Stimulated activated naive CD4-positive, alpha-beta T cell treated with Interleukin-2 at 50 U/mL for 16 hours (primary cell): ENCODE measurements at places on chromosomes 6 and 20.

GRCh38 chr20:3908667-3909066 is 19.5 kb downstream of the PANK2 start:
- no peak for DNase-seq

DNA sequence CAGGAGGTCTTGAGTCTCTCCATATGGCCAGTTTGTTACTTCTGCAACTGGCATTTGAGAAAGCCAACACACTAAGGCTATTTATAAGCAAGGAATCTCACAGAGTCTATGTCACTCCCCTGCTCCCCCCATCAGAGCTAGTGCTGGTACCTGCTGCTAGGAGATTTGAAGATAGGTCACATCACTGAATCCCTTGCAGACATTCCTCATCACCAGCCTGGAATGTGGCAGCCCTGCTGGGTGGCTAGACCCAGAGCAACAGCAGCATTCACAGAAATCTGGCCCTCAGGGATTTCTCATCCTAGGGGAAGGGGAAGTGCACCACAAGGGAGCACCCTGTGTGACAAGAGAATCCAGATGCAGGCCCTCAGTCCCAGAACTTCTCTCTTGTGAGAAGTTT is 672.1 kb downstream of the HACE1 start:
- DNase-seq, result no peak

DNA sequence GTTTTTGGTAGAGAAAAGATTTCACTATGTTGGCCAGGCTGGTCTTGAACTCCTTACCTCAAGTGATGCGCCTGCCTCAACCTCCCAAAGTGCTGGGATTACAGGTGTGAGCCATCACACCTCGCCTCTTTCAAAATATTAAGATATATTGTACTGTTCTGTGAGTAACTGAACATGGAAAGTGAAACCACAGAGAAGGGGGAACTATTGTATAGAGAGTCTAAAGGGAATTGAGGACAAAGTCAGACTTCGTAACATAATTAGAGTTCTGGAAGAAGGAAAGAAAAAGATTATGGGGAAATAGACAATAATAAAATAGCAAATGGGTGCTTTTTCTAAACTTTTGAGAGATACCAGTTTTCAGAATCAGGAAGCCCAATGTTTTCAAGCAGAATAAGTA is 17.4 kb upstream of the AKAP7 start:
- DNase-seq, result no peak

DNA sequence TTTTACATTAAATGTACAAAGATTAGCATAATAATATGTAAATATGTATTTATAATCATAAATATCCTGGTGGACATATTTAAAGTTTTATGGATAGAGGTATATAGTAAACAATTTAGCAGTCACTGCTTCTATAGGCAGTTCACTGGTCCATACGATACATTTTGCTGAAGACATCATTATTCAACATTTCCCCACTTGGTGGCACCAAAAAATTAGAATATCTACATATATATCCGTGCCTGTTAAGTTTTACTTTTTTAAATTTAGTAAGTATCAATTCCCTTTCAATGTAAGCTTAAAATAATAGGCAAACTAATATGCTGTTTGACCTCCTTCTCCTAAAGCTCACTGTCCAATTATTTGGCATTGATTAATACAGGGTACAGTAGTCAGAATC is 64.2 kb downstream of the LMBRD1 start:
- no peak for DNase-seq

DNA sequence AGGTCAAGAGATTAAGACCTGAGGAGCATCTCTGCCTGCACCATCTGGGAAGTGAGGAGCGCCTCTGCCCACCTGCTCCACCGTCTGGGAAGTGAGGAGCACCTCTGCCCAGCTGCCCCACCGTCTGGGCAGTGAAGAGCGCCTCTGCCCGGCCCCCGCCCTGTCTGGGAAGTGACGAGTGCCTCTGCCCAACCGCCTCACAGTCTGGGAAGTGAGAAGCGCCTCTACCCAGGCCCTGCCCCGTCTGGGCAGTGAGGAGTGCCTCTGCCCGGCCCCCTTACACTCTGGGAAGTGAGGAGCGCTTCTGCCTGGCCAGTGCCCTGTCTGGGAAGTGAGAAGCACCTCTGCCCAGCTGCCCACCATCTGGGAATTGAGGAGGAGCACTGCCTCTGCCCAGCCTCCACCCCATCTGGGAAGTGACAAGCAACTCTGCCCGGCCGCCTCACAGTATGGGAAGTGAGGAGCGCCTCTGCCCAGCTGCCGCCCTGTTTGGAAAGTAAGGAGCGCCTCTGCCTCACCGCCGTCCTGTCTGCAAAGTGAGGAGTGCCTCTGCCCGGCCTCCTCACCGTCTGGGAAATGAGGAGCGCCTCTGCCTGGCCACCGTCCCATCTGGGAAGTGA is 270.4 kb upstream of the NRSN1 start:
- no peak for DNase-seq

DNA sequence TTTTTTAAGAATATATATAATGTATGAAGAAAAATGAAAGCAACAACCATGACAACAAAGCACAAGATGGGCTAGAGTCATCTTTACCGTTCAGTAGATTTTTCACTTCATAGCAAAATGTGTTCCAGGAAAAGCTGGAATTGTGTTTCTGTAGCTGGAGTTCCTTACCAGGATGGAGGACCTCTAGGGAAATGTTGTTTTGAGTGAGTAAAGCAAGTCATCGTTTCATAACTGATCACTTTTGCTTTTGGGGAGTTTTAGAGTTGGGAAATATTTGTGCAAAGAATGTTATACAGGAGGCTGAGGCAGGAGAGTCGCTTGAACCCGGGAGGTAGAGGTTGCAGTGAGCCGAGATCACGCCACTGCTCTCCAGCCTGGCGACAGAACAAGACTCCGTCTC is 151.6 kb downstream of the SASH1 start:
- DNase-seq, result no peak
